ENCODE measurements at places on chromosomes 16 and 17. TPM values are rescaled to one million over a fixed set of nuclear protein-coding genes. Genes with fewer than 3 reads are reported as not detected.

- peak overlapping the region; percentile 60 for H3K27ac ChIP-seq
- no peaks in the 10 kb centered on the region for H3K27me3 ChIP-seq
- H3K4me3 ChIP-seq: no peak overlapping the region
- H3K4me1 ChIP-seq: peaks cover 13% of the 10 kb centered on the region
- no peaks in the 10 kb centered on the region for H3K36me3 ChIP-seq
- no peak for DNase-seq
These were observed 10.7 kb upstream of the LITAF start for GRCh38 chr16:11597235-11598095.

GRCh38 chr16:30839523-30840227 is 52.7 kb upstream of the ZNF629 start:
- H3K4me1 ChIP-seq: peaks cover 3% of the 10 kb centered on the region
- DNase-seq: no peak
- H3K27ac ChIP-seq: no peak overlapping the region
- peaks cover 4% of the 10 kb centered on the region for H3K36me3 ChIP-seq

GRCh38 chr16:19737306-19738038 is 19.4 kb downstream of the IQCK start:
- no peaks in the 10 kb centered on the region for H3K4me1 ChIP-seq
- no peak for DNase-seq
- H3K27me3 ChIP-seq: no peaks in the 10 kb centered on the region
- H3K36me3 ChIP-seq: peaks cover 25% of the 10 kb centered on the region

GRCh38 chr17:6249732-6250131 is 179.6 kb downstream of the WSCD1 start:
- H3K27me3 ChIP-seq: no peaks in the 10 kb centered on the region
- H3K27ac ChIP-seq: no peak overlapping the region
- no peak overlapping the region for H3K4me3 ChIP-seq
- H3K36me3 ChIP-seq: no peaks in the 10 kb centered on the region
- no peak for DNase-seq
- H3K4me1 ChIP-seq: peaks cover 15% of the 10 kb centered on the region

DNA sequence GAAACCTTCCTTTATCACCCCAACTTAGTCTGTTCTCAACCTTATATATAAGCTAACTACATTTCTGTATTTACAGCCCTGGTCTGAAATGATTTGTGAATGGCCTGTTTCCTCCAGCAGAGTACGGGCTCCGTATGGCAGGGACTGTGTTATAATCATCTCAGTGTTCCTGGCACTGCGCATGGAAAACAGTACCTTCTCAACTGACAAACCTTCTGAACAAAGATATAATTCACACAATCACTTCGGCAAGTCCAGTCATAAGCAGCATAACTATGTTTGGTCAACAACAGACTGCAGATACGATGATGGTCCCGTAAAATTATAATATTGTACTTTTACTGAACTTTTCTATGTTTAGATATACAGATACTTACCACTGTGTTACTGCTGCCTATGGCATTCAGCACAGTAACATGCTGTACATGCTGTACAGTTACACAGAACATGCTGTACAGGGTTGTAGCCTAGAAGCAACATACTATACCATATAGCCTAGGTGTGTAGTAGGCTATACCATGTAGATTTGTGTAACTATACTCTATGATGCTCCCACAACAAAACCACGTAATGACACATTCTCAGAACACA is 30.0 kb downstream of the ANKFY1 start:
- no peak overlapping the region for H3K4me3 ChIP-seq
- no peaks in the 10 kb centered on the region for H3K4me1 ChIP-seq
- no peak overlapping the region for H3K27ac ChIP-seq
- H3K27me3 ChIP-seq: no peaks in the 10 kb centered on the region

DNA sequence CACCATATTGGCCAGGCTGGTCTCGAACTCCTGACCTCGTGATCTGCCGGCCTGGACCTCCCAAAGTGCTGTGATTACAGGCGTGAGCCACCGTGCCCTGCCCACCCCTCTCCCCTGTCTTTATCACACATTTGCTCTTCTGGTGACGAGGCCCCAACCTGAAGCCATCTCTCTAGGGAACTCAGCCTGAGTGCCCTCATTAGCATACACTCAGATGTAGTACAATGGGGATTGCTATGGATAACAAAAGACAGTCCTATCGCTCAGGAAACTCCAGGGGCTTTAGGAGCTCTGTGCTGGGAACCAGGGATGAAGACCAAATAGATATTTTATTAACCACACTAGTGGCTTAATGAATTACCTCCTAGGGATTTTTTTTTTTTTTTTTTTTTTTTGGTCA is 100.7 kb downstream of the MARF1 start:
- H3K27me3 ChIP-seq: no peaks in the 10 kb centered on the region
- no peak overlapping the region for H3K27ac ChIP-seq
- H3K4me3 ChIP-seq: no peak overlapping the region

DNA sequence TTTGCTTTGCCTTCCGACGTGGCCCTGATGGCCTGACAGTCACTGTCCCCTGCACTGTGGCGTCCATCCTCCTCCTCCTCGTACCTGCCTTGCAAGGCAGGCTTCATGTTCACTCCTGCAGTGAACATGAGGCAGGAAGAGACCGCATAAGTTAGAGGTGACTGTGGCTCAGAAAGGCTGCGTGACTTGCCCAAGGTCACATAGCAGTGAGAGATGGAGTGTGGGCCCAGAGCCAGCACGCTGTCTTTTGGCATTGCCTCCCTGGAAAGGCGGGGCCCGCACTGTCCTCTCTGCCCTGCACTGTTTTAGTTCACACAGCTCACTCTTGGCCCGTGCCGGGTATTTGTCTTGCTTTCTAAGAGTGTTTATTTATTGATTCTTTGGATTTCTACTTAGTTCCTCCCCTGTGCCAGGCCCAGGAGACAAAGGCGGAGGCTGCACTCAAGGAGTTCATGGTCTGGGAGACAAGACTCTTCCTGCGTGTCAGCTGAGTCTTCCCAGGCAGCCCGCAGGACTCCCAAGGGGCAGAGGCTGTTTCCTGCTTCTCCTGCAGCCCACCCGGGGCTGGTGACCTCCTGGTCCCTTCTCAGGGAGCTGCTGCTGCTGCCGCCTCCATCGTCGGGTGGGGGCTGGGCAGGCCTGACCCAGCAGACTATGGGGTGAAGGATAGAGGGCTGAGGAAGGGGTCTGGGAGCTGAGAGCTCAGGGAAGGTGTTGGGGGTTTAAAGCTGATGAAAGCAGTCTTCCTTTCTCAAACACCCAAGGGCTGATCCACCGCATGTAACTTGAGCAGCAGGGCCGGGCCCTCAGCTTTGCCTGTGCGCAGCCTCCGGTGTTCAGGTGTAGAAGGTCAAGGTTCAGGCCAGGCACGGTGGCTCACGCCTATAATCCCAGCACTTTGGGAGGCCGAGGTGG is 12.7 kb downstream of the CYGB start:
- H3K4me3 ChIP-seq: peak overlapping the region; percentile 11
- H3K4me1 ChIP-seq: peaks cover 34% of the 10 kb centered on the region
- no peak overlapping the region for H3K27ac ChIP-seq
- no peak for DNase-seq
- no peaks in the 10 kb centered on the region for H3K36me3 ChIP-seq

- H3K27ac ChIP-seq: no peak overlapping the region
- no peak for DNase-seq
- H3K27me3 ChIP-seq: no peaks in the 10 kb centered on the region
- peaks cover 29% of the 10 kb centered on the region for H3K4me1 ChIP-seq
These were observed 1.5 kb downstream of the FLCN start for GRCh38 chr17:17235212-17236174.

DNA sequence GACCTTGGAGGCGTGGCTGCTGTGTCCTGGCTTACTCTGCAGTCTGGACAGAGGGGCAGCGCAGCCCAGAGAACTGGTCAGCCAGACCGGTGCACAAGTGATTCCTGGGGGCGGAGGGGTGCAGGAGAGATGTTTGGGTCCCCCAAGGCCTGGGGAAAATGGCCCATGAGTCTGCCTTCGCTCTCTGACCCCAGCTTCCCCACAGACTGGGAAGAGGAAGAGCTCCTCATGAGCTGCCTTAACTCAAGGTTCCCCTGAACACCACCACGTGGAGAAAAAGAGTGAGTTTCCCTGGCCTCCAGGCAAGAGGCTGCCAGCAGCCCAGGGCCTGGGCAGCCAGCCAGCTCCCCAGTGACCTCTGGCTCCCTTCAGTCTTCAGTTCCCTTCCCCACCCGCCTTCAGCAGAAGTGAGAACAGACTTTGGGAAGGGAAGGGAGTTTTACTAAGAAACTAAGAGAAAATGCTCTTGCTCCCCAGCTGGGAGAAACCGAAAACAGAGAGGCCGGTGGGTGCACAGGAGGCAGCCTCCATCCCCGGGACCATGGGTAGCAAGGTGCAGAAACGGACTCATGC is 2.0 kb upstream of the C17orf99 start:
- H3K27me3 ChIP-seq: peaks cover 3% of the 10 kb centered on the region
- H3K4me3 ChIP-seq: no peak overlapping the region
- peaks cover 13% of the 10 kb centered on the region for H3K4me1 ChIP-seq
- DNase-seq: no peak
- H3K36me3 ChIP-seq: no peaks in the 10 kb centered on the region
- H3K27ac ChIP-seq: no peak overlapping the region

DNA sequence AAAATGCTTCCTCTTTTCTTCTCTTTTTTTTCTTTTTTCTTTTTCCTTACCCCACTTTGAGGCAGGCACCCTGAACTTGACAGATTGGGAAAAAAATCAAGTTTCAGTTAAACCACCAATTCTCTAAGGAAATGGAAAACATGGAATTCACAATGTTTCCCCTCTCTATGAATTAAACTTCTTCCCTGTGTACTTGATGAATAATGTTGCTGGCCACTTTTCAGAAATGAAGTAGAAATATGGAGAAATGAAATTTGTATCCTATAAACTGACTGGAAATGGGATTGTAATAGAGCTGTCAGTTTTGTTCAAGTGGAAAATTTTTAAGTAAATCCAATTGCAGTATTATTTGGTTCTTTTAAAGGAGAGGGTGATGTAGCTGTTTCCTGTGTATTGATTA is 129.8 kb downstream of the CLEC16A start:
- no peaks in the 10 kb centered on the region for H3K27me3 ChIP-seq
- H3K4me1 ChIP-seq: no peaks in the 10 kb centered on the region
- no peak for DNase-seq
- no peaks in the 10 kb centered on the region for H3K36me3 ChIP-seq
- no peak overlapping the region for H3K27ac ChIP-seq

- peaks cover 7% of the 10 kb centered on the region for H3K36me3 ChIP-seq
- no peak overlapping the region for H3K4me3 ChIP-seq
- H3K4me1 ChIP-seq: peaks cover 14% of the 10 kb centered on the region
- H3K27ac ChIP-seq: no peak overlapping the region
- H3K27me3 ChIP-seq: no peaks in the 10 kb centered on the region
- no peak for DNase-seq
These were observed 123.5 kb upstream of the CHMP6 start for GRCh38 chr17:80868022-80868609.

GRCh38 chr17:4345581-4346252 is 20.8 kb downstream of the UBE2G1 start:
- H3K36me3 ChIP-seq: no peaks in the 10 kb centered on the region
- H3K27me3 ChIP-seq: no peaks in the 10 kb centered on the region
- no peak overlapping the region for H3K4me3 ChIP-seq
- no peak for DNase-seq

DNA sequence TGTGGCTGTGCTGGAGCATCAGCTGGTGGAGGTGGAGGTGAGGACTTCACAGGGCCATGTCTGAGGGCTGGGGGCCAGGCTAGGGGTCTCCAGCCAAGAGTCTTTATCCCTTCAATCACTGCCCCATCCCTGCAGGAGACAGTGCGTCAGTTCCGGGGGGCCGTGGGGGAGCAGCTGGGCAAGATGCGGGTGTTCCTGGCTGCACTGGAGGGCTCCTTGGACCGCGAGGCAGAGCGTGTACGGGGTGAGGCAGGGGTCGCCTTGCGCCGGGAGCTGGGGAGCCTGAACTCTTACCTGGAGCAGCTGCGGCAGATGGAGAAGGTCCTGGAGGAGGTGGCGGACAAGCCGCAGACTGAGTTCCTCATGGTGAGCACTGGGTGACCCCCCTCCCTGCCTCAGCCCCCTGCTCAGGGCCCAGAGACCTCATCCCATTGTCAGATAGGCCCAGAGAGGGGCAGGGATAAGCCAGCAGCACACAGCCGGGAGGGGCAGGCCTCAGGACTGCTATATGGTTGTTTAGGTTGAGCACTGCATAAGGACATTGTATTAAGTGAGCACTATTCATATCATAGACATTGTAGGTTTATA is 2.3 kb upstream of the PYDC1 start:
- peaks cover 77% of the 10 kb centered on the region for H3K27me3 ChIP-seq
- no peak for DNase-seq
- H3K27ac ChIP-seq: no peak overlapping the region
- peaks cover 8% of the 10 kb centered on the region for H3K4me1 ChIP-seq
- H3K4me3 ChIP-seq: no peak overlapping the region

DNA sequence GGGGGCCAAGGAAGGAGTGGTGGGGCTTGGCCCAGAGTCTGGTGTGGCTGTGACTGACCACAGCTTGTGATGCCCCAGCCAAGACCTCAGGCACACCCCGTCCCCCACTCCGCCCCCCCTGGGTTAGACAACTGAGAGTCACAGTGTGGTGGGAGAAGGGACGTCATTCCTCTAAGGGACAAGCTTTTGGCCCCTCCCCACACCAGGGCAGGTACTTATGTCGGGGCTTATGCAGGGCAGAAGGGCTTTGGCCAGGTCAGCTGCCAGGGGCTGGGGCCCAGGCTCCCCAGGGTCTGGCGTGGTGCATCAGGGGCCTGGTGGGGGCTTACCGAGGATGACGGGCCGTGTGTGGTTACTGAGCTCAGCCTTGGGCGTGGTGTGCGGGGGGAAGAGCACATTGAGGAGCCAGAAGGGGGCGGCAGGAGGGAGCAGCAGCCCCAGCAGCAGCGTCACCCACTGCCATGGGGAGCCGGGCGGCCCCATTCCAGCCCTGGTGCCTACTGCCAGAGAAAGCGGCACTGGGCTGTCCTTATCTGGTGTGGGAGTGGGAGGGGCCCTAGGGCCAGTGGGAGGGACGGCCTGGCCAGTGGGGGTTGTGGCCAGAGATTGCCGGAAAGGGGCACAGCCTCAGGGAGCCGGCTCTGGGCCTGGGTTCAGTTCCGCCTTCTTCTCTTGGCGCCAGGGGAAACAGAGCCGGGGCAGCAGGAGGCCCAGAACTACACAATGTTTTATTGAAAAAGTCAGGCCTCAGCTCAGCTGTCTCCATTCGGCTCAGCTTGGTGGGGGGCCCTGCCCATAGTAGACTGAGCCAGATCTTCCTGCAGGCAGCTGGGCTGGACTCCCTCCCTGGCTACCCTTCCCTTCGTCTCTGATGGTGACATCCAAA is at the start of gene LCAT:
Gene LCAT (minus strand): TSS at position 502 of the 886 bp plus-strand sequence. CDS start 19 bp downstream, at position 483.
- no peak for DNase-seq
- H3K4me1 ChIP-seq: peaks cover 9% of the 10 kb centered on the region
- H3K36me3 ChIP-seq: no peaks in the 10 kb centered on the region
- H3K4me3 ChIP-seq: peak within 1 kb of the TSS; percentile 29
- peak within 1 kb of the TSS; percentile 6 for H3K27ac ChIP-seq
- no peaks in the 10 kb centered on the region for H3K27me3 ChIP-seq

The PIGQ gene
- 91.7 TPM for total RNA-seq

The GAS7 gene
- total RNA-seq: 84.8 TPM

The TBC1D3 gene
- not detected for total RNA-seq

The DHRS7C gene
- total RNA-seq: not detected

The RUNDC3A gene
- total RNA-seq: 8.7 TPM

The FBXW10 gene
- total RNA-seq: 0.20 TPM

The MFSD11 gene
- total RNA-seq: 29.6 TPM

The USH1G gene
- total RNA-seq: not detected

The TNP2 gene
- not detected for total RNA-seq

The STAT5B gene
- total RNA-seq: 48.3 TPM

All from neural crest cell (in vitro differentiated cells).